ENCODE measurements at places on chromosomes 5 and 9.

- DNase-seq, result no peak
Observed at GRCh38 chr5:122119205-122119604, 10.1 kb upstream of the ZNF474 start.

- peak; percentile 53 for DNase-seq
Observed at GRCh38 chr5:177389241-177390169, 5.3 kb downstream of the SLC34A1 start.

DNA sequence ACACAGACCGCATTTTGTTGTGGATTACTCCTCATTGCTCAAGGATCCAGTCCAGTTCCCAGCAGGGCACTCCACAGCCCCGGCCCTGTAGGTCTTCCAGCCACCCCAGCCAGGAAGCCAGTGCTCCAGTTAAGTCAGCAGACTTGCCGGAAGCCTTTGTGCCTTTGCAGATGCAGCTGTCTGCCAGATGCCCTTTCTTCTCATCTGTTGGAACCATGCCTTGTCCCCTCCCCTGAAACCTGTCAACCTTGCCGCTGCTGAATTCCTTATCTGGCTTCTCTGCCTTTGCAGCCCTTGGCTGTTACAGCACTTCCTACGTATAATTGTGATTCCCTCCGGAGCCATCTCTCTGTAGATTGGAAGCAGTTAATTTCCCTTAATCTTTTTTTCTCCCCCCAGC is 28.4 kb downstream of the PSAT1 start:
- no peak for DNase-seq

DNA sequence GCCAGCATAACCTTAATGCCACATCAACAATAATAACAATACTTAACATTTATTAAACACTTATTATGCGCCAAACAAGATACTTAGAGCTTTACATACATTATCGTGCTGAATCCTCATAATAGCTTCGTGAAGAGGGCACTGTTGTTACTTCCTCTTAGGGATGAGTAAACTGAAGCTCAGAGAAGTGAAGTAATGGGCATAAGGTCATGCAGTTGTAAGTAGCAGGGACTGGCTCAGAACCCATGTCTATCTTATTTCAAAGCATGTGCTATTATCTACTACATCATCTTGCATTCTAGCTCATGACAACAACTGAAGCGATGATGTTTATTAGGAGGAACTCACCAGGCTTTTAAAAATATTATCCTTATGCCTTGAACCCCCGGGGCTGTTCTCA is 34.9 kb upstream of the PPP3R2 start:
- no peak for DNase-seq

- no peak for DNase-seq
Observed at GRCh38 chr9:136204145-136204805, 653 bp downstream of the LHX3 start.

GRCh38 chr5:43769571-43770355 is 166.8 kb downstream of the NNT start:
- no peak for DNase-seq

GRCh38 chr5:39140558-39141168 is 66.5 kb upstream of the RICTOR start:
- no peak for DNase-seq

GRCh38 chr5:68542207-68542606 is 326.7 kb downstream of the PIK3R1 start:
- no peak for DNase-seq

DNA sequence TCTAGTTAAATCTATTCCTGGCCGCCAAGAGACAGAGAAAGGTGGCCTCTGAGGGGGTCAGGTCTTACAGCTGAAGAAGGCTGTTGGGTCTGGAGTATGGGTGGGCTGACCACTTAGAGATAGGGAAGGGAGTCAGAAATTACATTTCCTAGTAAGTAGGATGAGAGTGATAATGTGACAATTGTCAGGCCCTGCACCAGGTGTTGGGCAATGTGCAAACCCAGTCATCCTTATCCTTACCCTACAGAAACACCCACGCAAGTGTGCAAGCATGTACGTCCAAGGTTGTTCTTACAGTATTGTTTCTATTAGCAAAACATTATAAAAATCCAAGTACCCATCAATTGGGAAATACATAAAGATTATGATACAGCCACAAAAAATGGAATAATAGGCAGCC is 9.5 kb downstream of the SPAAR start:
- DNase-seq, result no peak

DNA sequence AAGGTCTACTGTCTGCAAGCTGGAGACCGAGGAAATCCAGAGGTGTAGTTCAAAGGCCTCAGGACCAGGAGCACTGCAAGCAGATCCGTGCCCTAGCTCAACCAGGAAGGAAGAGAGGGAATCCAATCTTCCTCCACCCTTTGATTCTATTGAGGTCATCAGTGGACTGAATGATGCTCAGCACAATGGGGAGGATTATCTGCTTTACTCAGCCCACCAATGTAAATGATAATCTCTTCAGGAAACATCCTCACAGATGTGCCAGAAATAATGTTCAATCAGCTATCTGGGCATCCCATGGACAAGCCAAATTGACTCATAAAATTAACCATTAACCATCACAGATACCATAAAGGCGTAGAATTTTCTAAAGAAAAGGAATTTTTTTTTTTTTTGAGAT is 92.0 kb downstream of the BASP1 start:
- no peak for DNase-seq

DNA sequence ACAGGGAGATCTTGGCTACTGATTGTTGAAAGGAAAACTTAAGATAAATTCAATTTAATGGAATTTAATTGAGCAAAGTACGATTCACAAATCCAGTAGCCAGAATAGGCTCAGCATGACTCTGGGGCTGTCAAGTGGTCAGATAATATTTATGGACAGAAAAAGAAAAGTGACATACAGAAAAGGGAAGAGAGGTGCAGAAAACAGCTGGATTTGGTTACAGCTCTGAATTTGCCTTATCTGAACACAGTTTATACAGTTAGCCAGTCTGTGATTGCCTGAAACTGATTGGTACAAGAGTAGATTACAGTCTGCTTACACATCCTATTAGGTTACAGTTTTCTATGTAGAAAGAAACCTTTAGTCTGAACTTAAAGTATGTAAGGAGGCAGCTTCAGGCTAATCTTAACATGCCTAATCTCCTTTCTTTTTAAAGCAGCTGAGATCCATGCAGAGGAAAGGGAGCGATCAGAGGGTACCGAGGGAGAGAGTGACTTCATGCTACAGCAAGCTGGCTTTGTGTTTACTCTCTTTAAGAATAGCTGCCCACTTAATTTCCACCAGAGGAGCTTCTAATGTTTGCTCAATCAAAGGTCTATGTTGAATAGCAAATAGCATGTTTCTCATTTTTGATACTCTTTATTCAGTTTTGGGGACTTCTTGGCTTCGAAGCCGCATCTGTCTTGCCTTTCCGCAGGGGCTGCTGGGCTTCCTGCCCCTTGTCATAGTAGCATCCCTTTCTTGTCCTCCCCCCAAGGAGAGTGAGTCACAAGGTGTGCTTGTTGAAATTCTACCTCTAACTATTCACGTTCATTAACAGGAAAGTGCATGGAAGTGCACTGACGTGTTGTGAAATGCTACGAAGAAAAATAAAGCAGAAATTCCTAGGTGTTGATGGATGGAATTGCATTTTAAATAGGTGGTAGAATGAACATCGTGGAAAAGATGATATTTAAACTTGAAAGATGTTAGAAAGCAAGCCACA is 761.2 kb downstream of the TAF11L14 start:
- DNase-seq, result no peak

GRCh38 chr9:120071760-120072159 is 508.2 kb downstream of the CDK5RAP2 start:
- DNase-seq, result no peak

DNA sequence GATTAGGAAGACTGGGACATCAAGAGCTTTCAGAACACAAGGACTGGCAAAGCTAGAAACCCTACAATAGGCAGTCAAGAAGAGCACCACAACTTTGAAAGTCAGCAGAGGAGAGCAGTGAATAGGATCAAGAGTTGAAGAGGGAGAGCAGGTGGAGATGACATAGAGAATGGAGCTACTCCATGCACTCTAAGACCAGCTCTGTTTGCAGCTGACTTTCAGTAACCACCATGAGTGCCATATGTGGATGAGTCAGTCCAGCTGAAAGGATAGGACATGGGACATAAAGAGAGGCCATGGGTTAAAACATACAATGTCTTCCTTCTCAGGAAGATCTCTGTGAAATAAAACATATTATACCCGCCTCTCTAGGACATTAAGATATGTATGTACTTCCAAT is 289.1 kb upstream of the KLF4 start:
- no peak for DNase-seq

DNA sequence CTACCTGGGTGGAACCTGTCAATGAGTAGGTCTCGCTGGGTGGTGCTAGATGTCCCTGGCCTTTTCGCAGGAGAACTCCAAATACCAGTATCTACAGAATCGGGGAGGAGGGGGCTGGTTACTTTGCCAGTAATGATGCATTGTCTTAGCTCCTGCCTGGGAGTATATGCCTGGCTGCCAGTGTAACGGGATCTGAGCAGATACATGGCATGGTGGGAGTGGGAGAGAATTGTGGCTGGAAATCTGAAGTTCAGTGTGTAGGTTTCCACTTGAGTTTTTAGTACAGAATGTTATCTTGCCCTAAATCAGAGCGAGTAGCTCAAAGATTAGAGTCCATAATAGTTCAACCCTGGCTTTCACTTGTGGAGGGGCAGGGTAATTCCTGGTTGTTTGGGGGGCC is 38.0 kb upstream of the FANCC start:
- DNase-seq, result no peak

DNA sequence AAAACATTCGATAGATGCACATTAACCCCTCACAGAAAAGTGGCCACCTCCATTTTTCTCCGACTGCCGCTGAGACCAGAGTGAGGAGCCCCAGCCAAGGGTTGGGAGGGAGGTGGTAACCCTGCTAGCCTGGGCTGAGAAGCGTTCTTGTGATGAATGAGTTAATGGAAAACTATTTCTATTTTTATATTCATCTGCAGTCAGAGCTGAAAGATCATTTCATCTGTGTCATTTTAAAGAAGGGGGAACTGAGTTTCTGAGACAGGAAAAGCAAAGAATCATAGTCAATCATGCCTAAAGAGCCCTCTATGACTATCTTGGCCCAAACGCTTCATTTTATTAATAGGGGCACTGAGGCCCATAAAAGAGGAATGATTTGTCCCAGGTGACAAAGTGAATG is 229.5 kb downstream of the PAPPA start:
- no peak for DNase-seq

DNA sequence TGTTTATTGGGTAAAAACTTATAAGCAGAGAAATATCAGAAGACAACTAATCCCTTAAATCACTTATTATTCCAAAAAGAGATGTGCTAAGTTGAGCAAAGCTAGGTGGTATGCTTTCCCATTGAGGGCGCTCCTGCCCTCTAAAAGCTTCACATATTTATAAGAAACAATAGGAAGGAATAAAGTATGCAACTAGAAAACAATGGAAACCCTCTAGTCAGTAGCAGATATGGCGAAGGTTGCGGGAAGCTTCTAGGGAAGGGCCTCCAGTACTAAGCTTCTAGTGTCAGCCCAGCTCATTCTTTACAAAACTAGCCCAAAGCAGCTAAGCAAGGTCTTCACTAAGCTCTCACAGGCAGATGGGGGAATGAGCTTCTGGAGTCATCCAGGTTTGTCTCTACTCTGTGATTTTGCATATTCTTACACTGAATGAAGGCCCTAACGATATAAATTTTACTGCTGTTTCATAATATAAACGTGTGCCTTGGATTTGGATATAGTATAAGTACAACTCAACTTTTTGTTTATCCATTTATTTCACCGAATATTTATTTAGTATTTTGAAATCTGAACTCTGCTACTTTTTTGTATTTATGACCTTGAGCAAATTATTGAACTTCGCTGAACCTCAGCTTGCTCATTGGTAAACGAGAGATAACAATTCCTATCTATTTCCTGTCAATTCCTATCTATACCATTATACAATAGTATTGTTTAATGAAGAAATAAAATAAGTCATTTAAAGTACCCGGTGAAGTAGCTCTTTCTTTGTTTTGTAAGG is 571.4 kb downstream of the ELAVL2 start:
- DNase-seq, result no peak

GRCh38 chr9:133505901-133506652 is 18.7 kb downstream of the MYMK start:
- DNase-seq, result no peak

DNA sequence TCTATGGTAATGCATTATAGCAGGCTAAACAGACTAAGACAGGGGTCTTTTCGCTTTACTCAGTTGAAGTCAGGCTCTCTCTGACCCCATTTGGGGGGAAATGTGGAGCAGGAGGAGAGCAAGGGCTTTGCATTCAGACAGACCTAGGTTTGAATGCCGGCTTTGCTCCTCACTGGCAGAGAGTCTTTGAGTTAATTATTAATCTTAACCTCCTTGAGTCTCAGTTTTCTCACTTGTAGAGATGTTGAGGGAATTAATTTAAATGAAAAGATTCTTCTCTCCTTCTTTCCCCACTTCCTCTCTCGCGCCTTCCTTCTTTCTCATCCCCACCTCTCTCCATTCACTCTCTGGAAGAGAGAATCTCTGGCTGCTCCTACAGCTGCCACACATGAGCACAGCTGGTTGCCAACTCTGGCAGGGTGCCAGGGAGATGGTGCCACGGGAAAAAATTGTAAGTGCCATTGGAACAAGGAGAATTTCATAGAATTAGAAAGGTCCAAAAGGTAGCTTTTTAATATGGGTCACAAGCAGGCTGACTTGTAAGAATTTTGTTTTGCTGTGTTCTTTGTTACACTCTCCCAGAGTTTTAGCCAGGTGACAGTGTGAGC is 25.2 kb upstream of the GLRA1 start:
- DNase-seq, result no peak

DNA sequence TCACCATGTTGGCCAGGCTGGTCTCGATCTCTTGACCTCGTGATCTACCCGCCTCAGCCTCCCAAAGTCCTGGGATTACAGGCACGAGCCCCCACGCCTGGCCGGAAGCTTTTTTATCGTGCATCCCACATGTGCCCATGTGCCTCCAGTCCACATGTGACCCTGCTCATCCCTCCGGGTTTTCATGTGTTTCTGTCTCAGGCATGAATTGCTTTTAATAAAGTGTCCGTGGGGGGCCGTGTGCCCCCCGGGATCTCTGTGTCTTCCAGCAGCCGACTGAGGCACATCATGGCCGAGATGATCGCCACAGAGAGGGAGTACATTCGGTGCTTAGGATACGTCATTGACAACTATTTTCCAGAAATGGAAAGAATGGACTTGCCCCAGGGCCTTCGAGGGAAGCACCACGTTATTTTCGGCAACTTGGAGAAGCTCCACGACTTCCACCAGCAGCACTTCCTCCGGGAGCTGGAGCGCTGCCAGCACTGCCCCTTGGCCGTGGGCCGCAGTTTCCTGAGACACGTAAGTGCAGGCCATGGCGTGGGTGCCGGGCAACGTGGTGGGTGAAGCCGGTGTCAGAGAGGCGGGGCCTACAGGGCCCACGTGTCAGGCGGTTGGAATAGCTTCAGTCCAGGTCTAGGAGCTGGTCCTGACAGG is 22.1 kb upstream of the LRRC14B start:
- DNase-seq, result no peak

- no peak for DNase-seq
Observed at GRCh38 chr9:124495126-124496074, 11.8 kb downstream of the NR5A1 start.

GRCh38 chr5:2148312-2149194 is 265.8 kb upstream of the IRX4 start:
- no peak for DNase-seq
